Stimulated activated naive CD4-positive, alpha-beta T cell treated with Interleukin-2 at 50 U/mL for 16 hours (primary cell): ENCODE measurements at places on chromosomes 1 and 21.

DNA sequence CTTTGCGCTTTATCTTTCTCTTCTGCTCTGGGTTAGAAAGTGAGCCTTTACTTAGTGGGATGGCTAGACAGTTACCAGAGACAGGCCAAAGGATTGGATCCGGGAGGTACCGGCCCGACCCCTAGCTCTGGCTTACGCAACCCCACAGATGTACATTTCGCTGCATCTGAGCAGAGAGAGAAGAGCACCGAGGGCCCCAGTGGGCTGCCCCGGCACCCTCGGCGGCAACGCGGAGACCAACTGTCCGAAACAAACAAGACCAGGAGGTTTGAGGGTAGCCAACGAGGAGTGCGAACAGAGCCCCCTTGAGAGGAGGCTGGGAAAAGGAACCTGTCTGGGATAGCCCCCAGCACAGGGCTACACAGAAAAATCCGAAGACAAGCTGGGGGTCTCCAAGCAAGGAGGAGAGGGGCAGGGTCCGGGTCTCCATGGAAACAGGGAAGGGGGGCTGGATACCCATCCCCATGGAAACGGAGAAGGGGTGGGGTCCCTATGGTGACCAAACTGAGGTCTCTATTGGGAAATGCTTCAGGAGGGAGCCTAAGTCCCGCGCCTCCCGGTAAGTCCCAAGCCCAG is 373 bp downstream of the MTF1 start:
- DNase-seq, result no peak

DNA sequence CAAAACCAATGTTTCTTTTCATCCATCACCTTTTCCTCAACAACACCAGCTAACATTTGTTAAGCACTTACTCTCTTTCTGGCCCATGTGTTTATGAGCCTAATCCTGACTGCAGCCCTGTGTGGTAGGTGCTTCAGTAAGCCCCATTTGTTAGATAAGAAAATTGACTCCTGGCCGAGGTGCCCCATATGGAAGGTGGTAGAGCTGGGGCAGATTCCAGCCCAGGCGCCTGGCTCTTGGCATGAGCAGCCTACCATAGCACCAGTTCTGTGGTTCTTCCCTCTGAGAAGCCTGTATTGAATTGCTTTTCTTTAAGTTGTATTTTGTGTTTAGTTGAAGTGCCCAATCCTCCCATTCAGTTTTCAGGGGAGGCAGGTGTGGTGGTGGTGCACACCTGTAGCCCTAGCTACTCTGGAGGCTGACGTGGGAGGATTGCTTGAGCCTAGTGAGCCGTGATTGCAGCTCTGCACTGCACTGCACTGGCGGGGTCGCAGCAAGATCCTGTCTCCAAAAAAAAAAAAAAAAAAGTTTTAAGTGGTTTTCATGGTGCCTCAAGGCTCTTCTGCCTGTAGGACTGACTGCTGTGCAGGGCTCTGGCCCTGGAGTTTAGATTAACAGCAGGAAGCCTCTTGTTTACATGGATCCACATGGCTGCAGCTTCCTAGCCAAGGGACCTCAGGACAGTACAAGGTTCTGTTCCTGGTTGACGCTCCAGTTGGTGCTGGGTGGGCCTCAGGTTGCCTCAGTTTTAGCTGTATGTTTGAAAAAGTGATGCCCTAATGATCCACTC is 125.9 kb downstream of the MRPS6 start:
- DNase-seq, result no peak

- no peak for DNase-seq
Observed at GRCh38 chr1:197313713-197314112, 45.7 kb downstream of the CRB1 start.

DNA sequence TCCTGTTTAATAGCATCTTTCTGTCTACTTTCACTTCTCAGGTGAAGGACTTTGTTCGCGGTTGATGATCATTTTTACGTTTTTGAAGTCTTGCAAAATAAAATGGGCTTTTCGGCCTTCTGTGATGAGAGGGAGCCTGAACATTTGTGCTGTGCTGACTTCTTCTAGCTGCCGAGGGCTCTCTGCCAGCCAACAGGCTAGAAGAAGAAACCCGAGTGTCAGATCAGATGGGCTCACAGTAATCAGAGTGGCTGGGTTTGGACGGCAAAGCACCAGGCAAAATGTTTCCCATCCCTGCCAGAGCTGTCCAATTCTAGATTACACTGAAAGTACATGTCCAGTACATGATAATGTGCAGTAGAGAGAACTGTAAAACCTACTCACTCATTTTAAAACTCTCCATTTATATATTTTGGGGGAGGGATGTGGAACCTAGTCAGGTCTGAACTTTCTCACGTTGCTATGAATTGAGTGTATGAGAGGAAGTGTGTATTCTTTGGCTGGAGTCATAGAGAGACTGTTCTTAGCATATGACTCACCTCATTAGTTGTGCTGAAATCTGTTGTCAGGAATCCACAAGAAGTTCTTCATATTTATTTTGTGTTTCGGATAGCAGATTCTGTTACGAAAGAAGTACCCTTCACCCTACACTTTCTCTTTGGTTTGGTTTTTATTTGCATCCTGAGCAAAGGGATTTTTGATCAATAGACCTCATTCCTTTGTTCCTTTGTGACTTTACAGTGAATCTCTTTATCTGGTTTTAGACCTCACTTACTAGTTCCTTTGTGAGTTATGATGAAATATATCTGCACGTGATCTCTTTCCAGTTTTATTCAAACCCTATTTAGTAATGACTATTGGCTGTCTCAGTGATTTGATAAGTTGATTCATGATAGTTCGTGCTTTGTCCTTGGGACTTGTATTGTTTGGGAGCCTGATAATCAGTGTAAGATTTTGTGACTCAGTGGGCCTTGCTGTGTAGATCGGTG is 4.8 kb downstream of the ATP1A1 start:
- DNase-seq, result peak; percentile 11

GRCh38 chr1:236413688-236414087 is 19.6 kb downstream of the EDARADD start:
- no peak for DNase-seq

DNA sequence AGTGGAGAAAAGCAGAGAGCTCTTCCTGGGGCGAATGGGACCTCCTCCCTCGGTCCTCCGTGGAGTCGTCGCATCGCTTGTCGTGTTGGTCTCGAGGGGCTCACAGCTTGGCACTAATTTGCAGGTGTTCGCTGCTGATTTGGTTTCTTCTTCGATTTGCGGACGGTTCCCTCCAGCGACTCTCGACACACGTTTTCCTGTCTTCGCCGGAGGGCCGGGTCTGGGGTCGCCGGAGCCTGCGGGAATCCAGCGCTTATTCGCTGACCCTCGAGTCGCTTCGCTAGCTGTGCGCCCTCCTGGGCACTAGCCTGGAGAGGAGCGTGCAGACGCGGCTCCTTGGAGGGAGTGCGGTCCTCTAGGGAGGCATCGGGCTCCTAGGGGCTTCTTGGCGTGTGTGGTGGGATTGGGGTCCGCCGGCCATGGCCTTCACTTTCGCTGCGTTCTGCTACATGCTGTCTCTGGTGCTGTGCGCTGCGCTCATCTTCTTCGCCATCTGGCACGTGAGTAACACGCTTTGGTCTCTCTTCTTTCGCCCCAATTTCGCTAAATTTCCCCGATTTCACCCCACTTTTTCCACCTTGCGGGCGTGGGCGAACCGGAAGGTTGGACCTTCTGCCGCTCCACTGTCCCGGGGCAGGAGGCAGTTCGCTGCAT is 766 bp downstream of the CNIH3 start:
- no peak for DNase-seq

- DNase-seq, result no peak
Observed at GRCh38 chr1:56254130-56254529, 325.2 kb downstream of the PLPP3 start.

DNA sequence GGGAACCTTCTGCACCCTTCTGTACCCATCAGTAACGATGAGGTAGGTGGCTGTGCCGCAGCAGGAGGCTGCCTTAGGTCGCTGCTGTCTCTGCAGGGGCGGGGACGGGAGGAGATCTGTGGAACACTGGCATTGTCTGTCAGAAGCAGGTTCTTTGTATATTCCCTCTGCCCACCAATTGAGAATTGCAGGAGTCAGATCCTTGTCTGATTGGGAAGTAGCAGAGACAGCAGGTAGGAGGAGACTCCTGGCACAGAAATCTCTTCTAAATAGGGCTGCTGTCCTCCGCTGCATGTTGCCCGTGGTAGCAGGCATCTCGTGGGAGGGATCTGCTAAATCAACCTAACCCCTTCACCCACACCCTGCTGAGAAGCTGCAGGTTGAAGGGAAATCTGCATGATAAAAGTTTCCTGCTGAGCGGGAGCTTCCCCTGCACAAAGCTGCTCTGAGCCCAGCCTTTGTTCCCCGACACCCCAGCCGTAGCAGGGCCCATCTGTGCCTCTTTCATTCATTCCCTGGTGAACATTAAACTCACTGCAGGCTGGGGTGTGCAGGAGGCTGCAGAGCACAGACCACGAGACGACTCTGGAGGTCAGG is 15.9 kb downstream of the SARS1 start:
- DNase-seq, result no peak

- DNase-seq, result peak; percentile 93
Observed at GRCh38 chr1:169485431-169486280, at the start of gene SLC19A2. Gene SLC19A2 (minus strand): TSS chr1:169485944. CDS start chr1:169485766, 178 bp downstream.

GRCh38 chr1:16888860-16889816 is 6.6 kb upstream of the RNU1-2 start:
- DNase-seq, result peak; percentile 49

DNA sequence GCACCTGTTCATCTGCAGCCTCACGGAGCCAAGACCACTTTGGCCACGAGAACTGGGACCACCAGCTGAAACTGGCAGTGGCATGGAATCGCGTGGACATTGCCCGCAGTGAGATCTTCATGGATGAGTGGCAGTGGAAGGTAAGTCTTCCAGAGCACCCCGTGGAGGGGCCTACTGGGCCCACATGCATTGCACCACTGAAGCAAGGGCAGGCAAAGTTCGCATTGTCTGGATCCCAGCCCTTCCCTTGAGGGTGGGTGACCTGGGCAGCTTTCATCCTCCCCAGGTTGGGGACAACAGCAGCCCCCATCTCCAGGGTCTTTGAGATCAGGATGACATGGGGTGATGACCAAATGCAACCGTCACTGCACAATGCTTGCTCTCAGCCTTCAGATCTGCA is 37.5 kb downstream of the TRPM2 start:
- no peak for DNase-seq

DNA sequence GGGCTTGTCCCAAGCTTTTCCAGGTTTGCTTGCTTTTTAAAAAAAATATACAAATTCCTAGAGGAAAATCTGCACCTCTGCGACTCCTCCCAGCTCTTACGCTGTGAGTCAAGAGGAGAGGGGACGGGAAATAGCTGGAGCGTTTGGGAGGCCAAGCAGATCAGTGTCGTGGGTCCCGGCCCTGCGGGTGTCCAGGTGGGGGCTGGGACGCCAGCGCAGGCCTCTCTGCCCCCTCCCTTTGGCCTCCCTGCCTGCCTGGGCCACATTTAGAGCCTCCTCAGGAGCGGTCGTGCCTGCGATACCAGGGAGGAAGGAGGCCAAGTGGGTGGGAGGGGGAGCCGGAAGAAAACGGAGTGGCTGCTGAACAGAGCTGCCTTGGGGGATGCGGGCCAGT is 9.0 kb downstream of the WNT4 start:
- no peak for DNase-seq

DNA sequence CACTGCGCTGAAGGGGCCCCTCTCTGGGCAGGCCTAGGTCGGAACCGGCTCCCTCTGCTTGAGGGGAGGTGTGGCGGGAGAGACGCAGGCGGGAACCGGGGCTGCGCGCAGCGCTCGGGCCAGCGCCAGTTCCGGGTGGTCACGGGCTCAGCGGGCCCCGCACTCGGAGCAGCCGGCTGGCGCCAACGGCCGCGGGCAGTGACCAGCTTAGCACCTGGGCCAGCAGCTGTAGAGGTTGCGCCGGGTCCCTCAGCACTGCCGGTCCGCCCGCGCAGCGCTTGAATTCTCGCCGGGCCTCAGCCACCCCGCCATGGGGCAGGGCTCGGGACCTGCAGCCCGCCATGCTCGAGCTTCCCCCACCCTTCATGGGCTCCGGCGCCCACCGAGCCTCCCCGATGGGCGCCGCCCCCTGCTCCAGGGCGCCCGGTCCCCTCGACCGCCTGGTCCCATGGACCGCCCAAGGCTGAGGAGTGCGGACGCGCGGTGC is 254.6 kb downstream of the COL11A1 start:
- DNase-seq, result no peak

DNA sequence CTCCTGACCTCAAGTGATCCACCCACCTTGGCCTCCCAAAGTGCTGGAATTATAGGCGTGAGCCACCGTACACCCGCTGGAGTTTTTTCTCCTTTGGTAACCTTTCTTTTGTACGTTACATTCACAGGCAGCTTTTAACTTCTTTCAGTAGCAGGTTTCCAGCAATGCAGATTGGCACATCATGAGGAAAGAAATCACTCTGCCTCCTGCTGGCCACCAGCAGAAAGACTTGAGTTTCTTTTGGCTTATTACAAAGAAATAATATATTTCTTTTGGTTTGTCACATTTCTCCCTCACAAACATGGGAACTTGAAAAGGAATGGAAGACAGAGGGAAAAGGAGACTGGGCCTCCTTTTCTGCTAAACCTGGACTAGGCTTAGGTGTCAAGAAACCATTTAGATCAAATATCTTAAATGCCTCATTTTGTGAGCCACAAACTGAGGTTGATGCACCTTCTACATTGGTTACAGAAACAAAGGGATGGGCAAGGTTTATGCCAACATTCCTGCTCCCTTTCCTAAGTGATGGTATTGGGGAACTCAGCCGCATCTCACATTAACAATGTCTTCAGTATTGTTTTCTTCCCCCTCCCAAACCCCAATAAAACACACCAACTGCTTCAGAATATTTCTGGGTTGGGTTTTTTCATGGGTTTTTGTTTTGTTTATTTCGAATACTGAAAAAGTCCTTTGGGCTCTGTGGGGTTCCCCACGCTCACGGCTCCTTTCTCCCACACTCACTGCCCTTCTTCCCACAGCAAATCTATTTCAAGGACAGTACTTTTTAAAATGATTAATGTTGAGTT is 7.7 kb downstream of the ENSA start:
- DNase-seq, result peak; percentile 30

DNA sequence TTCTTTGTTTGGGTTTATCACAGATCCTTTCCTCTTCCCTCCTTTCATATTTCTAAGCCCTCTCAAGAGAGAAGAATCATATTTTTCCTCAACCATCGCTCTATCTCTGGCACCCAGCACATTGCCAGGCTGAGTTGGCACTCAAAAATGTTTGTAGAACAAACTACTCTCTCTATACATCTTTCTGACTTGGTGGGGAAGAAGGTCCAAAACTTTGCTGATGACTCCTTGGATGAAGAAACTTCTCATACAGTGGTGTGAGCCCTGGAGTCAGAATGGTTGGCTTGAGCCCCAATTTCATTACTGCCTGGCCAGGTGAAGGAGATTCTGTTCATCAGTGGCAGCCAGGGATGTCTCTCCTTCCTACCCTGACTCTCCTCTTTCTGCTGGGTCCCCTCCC is 11.9 kb downstream of the ALX3 start:
- DNase-seq, result no peak

- DNase-seq, result no peak
Observed at GRCh38 chr1:177586429-177586828, 383.4 kb downstream of the SEC16B start.

DNA sequence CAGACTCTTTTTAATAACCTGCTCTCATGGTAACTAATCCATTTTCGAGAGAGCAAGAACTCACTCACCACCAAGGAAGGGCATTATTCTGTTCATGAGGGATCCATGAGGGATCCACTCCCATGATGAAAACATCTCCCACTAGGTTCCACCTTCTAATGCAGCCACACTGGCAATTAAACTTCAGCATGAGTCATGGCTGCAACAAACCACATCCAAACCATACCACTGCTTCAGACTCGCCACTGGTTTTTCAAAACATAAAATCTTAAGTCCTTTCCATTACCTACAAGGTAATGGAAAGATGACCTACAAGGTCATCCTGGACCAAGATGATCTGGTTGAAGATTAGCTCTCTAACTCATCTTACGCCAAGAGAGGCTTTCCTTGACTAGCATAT is 405.1 kb downstream of the VAV3 start:
- no peak for DNase-seq
